Stimulated activated CD4-positive, alpha-beta T cell treated with anti-CD3 and anti-CD28 coated beads, Interleukin-4, amount 100 ng/mL, for 1 hour (primary cell): ENCODE measurements at places on chromosomes 7 and 10.

DNA sequence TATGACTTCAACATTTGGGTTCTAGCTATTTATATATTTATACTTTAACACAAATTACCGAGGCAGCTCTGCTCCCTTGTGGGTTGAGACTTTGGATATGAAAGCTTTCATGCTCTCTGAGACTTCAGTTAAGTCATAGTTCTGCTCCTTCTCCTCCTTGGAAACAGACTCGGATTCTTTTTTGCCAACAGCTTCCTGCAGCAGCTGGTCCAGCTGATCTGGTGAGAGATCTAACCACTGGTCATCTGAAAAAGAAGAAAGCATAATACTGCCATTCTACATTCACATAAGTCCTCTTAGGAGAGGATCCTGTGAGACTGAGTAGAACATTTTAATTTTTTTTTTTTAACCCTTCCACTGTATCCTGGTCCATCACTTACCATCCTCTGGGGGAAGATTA is 28.6 kb downstream of the ECD start:
- DNase-seq, result no peak

DNA sequence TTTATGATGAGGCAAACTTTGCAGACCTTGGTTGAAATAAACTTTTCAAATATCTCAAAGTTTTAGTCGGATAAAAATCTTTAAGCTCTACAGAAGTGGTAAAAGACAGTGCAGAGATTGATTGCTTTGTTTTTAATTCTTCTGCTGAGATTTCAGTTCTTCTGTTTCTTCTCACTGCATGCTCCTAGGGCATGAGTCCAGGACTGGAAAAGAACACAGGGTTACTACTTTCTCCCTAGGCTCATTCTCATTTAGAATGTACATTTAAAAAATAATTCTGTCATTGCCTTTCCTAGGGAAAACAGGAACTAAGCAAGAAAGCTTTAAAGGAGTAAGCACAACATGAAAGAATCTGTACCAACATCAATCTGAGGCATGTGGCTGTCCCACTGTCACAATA is 256.7 kb upstream of the DGKB start:
- DNase-seq, result no peak

DNA sequence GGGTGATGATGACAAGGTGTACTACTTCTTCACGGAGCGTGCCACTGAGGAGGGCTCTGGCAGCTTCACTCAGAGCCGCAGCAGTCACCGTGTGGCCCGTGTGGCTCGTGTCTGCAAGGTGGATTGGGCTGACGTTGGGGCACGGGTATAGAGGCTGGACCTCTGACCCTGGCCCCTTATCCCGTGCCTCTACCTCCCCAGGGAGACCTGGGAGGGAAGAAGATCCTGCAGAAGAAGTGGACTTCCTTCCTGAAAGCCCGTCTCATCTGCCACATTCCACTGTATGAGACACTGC is 8.4 kb downstream of the MRPL43 start:
- DNase-seq, result no peak

DNA sequence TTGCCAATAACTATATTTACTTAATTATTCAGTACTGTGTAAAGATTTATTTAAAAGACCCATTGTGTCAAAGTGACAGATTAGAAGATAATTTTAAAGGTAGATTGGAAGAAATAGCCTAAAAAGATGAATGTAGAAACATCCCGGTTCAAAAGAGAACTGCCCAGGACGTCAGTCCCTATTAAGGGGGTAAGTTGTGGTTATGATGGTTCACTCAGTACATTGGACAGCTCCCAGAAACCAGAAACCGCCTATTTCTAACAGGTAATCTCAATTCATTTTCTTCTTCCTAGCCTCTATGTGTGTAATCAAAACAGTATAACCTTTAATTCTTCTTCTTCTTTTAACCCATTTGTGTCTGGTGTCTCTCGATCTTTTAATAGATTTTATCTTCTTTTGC is 1.5 kb upstream of the FERD3L start:
- DNase-seq, result no peak

DNA sequence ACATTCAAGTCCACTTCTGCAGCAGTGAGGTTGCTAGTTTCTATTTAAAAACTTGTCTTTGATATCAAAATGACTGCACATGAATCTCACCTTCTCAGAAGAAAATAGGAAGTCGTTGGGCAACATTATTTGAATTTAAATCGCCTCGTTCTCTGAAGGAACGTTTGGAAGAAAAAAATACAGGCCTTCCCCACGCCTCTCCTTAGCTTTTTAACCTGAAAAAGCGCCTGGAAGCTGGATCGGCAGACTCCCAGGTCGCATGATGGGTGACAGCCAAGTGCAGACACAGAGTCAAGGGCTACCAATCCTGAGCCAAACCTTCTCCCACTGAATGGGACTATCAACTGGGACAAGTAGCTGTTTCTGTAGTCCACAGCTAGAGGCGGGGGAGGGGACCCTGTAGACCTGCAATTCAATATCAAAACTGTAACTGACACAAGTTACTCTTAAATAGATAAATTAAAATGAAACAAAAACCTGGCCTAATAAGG is 2.2 kb downstream of the FAM53B start:
- DNase-seq, result peak; percentile 46

GRCh38 chr10:97297556-97298222 is 5.3 kb upstream of the ARHGAP19 start:
- no peak for DNase-seq

GRCh38 chr7:114631249-114631822 is 216.7 kb downstream of the FOXP2 start:
- DNase-seq, result no peak

- DNase-seq, result no peak
Observed at GRCh38 chr7:139600306-139600705, 76.8 kb downstream of the CLEC2L start.

DNA sequence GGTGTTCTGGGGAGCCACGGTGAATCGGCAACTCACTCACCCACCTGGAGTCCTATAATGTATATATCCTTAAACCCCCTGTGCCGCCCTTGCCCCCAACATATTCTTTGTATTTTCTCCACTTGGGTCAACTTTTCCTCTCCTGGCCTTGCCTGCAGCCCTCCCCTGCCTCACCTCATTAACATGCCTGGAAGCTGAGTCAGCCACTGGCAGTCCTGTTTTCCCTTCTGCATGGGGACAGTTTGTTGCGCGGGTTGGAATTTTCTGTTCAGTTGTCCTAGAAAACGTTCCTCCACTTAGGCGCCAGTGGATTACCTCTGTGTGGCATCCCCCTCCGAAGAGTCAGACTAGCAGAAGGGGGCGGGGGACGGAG is 97.4 kb downstream of the C10orf105 start:
- no peak for DNase-seq

- no peak for DNase-seq
Observed at GRCh38 chr10:1612908-1613307, 124.4 kb downstream of the ADARB2 start.

GRCh38 chr7:117750612-117751563 is 122.4 kb downstream of the CTTNBP2 start:
- no peak for DNase-seq

DNA sequence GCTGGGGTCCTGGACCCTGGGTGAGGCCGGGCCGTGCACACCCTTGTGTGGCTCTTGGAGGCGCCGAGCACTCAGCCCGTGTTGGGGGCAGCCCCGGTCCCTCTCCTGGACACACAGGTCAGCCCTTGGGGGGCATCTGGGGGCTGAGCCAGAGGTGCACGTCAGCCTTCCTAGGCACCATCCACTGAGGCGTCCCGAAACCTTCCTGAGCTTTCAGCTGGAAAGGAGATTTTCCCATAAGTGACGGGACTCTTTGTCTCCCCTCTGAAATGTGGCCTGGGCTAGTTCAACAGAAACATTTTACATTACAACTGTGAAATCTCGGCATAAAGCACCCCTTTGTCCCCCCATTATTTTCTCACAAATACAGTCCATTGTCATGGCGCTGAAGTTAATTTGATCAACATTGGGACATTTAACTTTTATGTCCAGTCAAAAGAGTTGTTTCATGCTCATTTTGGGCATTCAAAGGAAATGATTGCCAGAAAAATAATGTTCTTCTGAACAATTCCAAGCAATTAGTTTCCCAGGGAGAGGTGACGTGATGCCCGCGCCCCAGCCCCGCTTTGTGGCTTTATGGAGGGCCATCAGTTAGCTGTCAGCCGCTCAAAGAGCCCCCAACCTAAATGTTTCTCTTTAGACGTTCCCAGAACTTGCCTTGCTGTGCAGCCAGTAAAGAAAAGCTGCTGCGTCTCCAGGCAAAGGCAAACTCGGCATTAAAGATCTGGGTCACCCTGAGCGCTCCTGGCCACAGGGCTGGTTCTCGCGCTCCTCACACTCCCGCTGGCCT is 70.8 kb downstream of the NKX6-2 start:
- no peak for DNase-seq

- no peak for DNase-seq
Observed at GRCh38 chr7:142898377-142899170, 13.0 kb upstream of the TRPV6 start.

DNA sequence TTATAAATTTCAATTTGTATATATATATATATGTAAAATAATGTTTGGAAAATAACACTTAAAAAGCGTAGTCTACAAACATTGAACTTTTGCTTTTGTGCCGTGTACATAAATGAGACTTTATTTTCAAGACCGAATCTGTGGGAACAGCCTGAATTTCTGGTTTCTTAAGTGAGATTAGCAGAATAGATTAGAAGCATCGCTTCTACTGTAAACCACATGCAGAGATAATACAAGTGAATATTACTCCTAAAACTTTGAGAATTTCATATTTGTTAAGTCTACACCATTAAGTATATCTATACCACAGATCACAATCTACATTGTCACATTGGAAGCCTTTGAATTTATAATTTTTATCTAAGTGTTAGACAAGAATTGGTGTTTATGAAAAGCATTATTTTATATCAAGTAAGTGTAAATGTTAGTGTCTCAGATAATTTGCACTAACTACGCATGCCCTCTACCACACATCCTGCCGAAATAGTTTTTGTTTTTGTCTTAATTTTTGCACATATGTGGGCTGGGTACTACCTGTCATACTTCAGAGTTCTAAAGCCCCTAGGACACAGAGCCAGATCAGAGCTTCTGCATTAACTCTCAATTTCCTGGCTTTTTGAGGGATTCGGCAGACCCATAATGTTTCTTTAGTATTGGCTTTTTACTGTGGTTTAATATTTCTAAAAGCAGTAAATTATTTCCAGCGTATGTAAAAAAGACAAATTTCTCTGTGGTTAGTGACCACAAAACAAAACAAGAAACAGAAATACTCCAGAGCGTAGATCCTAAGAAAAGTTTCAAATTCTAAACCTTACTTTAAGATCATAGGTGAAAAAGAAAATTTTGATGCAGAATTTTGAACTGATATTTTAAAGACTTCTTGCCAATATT is 20.0 kb downstream of the TWIST1 start:
- no peak for DNase-seq

DNA sequence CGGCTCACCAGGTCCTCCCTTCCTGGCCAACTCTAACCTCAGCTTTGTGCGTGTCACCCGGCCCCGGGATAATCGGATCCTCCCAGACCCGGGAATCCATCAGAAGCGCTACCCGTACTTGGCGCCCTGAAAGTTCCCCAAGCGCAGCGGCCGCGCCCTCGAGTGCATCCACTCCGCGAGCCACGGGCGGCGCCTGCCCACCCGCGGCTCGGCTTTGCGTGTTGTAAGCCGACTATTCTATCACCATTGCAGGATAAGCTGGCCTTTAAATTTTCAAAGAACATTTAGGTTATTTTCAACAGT is 35.7 kb upstream of the EBLN1 start:
- DNase-seq, result peak; percentile 52

DNA sequence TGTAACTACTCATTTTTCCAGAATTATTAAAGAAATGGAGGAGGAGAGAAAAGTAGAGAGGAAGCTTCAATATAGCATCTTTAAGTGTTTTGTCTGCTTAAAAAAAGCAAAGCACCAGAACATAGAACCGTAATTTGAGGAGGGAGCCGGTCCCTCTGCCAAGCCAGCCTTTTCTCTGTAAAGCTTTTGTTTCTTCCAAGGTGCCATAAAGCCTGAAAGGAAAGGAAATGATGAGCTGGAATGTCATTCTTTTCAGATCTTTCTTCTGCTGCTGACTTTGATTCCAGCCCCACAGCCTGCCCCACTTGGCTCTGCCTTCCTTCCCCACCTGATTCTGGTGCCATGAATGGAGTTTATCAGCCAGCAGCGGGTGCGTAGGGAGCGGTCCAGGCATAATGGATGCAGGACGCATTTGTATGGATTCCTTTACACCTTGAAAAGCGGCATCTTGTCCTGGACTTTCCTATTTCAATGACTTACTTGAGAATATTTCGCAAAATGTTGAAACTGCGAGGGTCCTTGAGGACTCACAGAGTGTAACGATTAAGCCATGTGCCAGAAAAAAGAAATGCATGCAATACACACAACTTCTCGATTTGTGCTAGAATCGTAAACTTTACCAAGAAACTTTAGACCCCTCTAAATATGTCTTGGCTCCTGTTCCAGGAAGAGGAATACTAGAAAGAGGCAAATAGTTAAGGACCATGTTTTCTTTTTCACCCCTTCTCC is 569.5 kb upstream of the MGMT start:
- DNase-seq, result no peak

DNA sequence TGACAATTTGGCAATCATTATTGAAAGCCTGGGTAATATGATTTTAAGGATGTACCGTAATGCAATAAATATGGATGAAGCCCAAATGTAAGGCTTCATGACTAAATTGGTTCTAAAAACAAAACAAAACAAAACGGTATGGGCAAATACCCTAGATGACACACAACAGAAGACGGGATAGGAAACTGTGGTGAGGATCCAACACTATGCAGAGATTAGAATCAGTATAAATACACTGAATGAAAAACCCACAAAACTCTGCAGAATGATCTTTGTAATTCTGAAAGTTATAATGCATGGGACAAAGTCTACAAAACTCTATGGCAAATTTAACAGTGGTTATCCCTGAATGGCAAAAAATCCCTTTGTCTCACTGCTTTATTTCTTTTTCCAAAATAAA is 57.6 kb downstream of the MALSU1 start:
- no peak for DNase-seq

- no peak for DNase-seq
Observed at GRCh38 chr7:157481389-157481788, 144.6 kb downstream of the DNAJB6 start.

GRCh38 chr10:70711177-70711576 is 38.9 kb downstream of the ADAMTS14 start:
- DNase-seq, result no peak

DNA sequence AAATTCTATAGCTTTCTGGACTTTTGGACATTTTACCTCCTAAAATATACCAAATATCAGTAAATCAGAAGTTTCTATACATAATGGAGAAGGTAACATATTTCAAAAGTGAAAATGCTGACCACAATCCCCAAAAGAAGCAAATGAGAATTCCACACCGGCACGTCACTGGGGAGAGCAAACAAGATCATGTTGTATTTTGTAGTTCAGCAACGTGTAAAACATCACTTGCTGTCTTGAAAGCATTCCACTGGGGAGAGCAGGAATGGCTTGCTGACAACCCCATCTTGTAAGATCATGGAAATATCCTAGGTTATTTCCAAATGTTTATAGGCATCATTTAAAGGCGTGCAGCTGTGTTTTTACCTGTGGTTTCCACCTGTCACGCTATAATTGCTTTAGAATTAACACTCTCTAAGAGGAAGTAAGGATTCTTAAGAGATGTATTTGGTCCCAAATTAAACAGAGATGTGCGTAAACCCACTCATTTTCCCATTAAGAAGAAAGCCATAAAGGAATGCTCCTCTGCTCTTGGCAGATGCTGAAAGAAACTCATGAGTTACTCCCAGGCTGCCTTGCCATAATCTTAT is 397.1 kb upstream of the POT1 start:
- no peak for DNase-seq

- DNase-seq, result no peak
Observed at GRCh38 chr7:68441645-68442044, 1156.6 kb upstream of the AUTS2 start.

GRCh38 chr7:79290841-79291497 is 162.5 kb downstream of the MAGI2 start:
- DNase-seq, result no peak
